Cerebellar cortex (tissue), 1 donor: ENCODE measurements at places on chromosomes 6 and 20.

GRCh38 chr20:43508604-43509040, 1.1 kb downstream of the L3MBTL1 start:
- peak; percentile 11 for DNase-seq

DNA sequence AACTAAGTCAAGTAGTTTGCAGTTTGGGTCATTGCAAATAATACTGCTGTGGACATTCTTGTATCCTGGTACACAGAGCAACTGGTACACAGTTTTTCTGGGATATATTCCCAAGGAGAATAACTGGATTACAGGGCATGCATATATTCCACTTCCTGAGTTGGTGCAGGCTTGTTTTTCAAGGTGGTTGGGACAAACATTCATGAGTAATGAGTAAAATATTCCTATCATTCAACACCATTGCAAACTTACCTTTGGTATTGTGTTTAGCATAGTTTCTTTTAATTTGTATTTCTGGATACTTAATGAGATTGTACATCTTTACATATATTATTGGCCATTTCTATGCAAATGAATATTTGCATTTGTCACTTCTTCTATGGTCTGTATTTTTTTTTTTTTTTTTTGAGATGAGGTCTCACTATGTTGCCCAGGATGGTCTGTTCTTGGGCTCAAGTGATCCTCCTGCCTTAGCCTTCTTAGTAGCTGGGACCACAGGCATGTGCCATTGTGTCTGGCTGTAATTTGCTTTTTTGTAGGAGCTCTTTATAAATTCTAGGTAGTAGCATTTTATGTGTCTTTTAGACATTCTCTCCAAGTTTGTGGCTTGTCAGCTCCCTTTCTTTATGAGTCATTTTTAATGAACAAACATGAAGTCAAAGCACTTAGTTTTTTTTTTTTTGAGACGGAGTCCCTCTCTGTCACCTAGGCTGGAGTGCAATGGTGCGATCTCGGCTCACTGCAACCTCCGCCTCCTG, 158.7 kb downstream of the SOX4 start:
- no peak for DNase-seq

DNA sequence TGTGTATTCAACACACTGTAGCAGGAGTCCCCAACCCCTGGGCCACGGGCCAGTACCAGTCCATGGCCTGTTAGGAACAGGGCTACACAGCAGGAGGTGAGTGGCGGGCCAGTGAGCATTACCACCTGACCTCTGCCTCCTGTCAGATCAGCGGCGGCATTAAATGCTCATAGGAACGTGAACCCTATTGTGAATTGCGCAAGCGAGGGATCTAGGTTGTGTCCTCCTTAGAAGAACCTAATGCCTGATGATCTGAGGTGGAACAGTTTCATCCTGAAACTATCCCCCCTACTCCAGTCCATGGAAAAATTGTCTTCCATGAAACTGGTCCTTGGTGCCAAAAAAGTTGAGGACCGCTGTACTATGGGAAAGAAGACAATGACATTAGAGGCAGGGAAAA, 386.9 kb downstream of the PREX1 start:
- DNase-seq: no peak

DNA sequence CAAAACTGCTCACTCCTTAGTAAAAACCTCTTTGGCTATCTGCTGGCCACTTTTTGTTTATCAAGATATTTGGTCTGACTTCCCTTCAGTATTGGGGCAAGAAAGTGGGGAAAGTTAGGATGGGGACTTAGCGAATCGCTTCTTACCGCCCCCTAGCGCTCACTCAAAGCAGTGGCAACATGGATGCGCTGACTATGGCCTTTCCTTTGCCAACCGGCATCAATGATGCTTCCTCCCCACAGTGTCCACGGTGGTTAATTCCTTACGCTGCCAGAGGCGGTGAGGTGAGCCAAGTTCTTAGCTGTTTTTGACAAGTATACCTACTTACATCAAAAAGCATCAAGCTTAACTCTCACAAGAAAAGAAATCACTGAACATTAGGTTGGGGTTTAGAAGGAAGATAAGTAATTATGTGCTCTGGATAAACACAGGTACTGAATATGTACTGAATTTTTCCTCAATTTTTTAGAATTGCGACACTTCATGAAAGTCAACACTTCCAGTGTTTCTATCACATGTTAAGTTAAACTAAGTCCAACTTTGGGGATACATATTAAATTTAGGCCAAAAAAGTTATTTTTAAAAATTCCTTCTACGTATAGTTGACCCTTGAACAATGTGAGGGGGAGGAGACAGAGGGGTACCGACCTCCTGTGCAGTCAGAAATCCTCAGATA, 86.7 kb downstream of the GMDS start:
- peak; percentile 5 for DNase-seq

DNA sequence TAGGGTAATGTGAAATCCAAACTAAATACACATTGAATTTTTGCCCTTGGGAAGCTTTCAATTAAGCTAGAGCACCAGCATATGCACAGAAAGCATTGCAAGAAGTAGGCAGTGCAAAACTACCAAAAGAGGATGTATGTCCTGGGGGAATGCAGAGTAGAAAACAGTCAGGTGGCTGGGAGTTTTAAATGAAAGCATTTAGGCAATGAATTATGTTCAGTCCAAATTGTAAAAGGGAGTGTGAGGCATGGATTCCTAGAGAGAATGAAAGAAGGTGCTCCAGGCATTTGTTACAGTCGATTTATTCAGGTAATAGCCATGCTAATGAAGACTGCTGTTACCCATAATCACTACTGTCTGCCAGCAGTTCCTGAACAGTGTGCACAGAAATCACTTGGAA, 604.1 kb upstream of the POU3F2 start:
- DNase-seq: no peak

DNA sequence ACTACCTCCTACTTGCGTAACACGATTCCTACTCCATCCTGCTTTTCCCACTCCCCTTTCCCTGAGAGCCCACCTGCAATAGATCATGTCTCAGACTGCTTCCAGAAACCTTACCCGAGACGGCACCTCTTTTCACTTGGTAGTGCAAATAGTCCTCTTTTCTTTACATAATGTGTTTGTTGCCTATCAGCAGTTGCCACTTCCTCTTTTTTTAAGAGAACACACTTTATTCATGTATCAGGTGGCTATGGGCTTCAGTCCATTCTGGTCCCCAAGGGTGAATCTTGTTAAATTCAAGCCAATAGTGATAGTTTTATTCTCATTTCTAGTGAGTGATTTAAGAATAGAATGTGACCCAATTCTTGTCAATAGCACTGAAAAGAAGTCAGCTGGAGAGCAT, 57.7 kb upstream of the FERMT1 start:
- DNase-seq: no peak

DNA sequence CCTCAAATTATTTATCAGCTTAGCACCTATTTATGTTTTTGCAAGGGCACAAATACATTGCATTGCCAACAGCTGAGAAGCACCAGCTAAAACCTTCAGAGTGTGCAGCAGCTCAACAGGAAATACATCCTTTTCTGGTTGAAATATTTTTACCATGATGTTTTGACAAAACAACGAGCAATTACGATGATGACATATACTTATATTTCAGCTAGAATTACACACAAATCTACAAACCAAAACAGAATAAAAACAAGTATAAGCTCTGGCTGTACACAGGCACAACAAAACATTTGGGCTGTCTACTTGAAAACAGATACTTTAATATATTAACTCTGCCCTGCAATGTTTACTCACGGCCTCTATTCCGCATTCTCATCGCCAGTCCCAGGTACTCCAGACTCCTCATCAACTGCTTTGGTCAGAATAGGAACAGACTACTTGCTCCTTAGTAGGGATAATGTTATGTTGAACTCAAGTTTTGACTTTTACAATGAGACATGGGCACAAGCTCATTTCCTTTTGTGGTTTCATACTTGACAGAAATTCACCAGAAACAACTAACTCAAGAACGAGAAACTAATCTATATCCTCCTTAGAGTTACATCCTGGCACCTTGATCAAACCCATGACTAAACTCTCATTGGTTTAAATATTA, 377.6 kb downstream of the ESR1 start:
- DNase-seq: no peak

- DNase-seq: no peak
Observed at GRCh38 chr6:14626556-14626955, 509.0 kb downstream of the CD83 start.
